ENCODE measurements at places on chromosomes 3 and 15.

DNA sequence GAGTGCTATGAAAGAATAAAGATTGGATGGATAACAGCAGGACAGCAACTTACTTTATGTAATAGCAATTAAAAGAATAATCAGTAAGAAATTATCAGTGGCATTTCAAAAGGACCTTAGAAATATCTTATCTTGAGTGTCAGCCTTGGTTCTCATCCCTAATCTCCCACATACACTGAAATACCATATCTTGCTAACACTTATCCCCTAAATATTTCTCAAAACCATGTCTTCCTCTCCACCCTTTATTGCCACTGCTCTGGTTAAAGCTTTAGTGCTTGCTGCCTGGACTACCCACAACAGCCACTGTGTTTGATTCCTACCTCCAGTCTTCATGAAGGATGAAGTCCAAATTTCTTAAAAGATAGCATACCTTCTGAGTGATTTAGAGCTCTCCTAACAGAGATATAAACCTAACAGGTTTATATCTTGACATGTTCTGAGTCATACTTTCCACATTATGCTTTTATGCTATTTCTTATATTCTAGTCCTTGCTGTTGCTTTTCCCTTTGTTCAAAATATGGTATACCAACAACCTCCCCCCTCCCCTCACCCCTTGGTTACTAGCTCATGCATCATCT, 202.8 kb downstream of the RSRC1 start:
- DNase-seq: no peak

DNA sequence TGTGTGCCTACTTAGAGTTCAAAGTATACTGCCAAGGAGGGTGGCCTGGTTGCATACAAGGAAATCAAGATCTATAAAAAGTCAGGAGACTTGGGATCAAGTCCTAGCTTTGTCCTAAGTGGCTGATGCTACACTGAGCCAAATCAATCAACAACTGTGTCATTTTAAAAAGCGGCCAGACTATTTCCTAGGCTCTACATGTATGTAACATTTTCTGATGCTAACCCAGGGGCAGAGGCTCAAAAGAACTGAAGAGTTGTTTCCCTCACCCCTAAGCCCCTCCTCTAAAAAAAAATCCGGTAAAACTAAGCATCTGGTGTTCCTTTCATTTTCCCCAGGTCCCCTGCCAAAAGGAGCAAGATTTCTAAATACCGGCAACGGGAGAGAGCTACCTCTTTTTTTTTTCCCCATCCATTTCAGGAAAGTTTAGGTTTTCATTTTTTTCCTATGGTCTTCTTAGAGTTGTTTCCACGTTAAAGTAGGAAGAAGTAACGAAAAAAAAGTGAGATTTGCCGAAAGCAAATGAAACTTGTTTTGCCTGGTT, 18.8 kb upstream of the CHD2 start:
- DNase-seq: no peak

DNA sequence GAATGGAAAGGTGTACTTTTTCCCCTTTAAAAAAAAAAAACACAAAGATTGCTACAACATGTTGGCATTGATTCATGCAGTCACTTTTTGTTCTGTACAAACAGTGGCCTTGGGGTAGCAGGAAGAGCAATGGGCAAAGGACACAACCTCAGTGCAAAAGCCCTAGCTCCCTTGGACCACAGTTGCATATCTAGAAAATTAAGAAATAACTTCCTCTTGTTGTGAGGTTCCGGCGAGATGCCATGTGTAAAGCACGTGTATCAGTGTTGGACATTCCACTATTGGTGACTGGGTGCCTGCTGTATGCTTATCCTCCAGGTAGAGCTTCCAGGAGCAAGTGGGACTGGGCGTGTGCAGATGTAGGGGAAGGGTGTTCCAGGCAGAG, 164.5 kb downstream of the THSD4 start:
- DNase-seq: no peak

DNA sequence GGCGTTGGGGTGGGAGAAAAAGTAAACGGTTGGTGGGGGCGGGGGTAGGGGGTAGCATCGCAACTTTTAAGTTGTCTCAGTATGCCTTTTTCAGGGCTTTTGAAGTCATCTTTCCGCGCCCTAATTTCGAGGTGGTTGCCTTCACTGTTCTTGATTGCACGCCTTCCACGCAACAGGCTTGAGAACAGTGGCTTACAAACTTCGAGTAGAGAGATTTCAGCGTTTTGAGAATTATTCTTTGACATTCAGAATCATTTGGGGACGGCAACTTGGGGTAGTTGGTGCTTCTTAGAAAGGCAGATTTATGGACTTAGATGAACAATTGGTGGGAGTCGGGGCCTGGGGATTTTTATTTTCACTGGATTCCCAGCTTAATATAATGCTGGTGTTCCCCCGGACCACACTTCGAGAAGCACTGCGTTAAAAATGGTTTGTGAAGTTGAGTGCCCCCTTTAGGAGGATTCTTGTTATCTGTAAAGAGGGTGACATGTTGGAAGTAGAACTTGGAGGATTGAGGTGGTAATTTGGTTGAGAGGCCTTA, 880 bp downstream of the PPP4R2 start:
- peak; percentile 36 for DNase-seq

DNA sequence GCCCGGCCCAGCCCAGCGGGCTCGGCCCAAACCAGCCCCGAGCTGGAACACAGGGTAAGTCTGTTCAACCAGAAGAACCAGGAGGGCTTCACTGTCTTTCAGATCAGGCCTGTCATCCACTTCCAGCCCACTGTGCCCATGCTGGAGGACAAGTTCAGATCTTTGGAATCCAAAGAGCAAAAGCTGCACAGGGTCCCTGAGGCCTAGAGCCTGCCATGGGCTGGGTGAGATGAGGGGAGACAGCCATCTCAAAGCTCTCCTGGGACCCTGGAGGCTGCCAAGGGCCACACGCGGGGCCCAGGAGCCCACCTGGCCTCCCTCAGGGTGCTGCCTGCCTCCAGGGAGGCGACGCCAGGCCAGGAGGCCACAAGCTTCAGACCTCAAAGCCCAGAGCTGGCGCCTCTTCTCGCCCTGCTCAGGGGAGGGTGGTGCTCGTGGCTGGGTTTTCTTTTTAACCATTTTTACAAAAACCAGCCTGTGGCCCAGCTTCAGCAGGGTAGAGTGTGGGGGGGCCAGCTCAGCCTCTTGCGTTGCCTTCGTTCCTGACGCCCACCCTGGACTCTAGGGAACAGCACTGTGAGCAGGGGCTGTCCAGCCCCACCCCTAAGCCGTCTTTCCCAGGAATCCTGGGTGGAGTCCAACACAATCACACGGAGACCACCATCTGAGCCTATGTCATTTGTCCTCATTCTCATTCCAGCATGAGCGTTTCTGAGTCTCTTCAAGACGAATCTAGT, 107.0 kb downstream of the ETFA start:
- no peak for DNase-seq

DNA sequence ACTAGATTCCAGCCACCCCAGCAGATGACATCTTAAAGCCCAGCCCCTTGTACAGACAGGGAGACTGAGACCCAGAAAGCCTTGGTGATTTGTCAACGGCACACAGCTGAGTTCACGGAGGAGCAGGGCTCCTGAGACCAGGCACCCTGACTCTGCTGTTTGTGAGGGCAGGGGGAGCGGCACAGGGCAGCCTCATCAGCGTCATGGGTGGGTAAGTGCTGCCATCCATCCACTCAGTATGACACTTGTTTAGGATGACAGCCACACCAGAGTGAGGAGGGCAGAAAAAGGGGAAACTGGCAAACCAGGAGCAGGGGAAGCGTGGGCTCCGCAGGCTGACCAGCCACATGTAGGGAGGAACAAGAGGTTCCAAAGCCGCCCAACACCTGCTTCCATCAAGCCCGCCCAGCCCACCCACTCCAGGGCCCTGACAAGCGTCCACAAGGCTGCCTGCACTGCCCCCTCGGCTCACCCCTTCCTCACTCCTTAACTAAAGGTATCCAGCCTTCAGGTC, 19.9 kb downstream of the RBPMS2 start:
- DNase-seq: no peak

GRCh38 chr3:80677796-80678195, 910.0 kb upstream of the ROBO1 start:
- DNase-seq: no peak

- no peak for DNase-seq
Measured at GRCh38 chr3:50167069-50167840, 12.1 kb downstream of the SEMA3F start.

DNA sequence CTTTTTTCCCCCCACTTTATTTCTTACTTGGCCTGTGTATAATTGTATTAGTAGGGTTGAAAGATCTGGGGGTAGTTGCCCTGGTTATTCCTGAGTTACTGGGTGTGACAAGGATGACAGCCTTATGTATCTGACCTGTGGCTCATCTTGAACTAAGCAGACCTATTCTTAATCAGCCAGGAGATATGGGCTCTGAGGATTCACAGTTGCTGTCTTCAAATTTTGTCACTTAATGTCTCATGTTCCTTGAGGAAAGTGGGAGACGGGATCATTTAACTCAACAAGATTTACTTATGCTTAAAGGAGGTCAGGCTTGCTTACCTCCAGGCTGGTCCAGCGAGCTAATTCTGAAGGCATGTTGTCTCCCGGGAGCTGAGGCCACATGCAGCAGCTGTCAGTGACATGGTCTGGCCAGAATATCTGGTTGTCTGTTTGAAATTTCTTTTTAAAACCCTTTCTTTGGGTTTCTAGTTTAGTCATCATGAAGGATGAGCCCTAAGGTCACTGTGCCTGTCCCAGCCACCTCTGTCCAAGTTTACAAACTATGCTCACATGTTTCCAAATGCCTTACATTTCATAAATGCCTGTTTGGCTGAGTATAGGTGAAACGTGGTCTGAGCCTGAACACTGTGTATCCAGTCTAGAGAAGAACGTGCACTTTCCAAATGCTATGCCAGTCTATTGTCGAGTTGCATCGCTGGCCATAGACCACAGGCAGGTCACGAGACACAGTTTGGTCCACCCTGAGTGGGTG, 26.8 kb downstream of the LRTM1 start:
- DNase-seq: no peak

DNA sequence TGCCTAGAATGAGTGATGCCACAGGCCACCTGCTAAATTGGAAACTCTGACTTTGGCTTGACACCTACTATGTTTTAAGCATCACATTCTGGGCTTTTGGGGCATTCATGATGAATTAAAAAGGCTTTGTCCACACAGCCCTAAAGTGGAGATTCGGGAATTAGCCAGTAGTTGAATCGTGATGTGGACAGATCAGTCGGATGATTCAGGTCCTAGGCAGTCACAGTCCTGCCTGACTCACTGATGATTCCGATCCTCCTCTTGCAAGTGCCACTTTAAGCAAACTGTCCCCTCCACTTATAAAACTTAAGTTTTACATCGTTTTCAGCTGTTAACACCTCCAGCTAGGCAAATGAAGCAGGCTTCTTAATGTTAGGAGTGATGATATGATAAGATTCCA, 75.3 kb downstream of the SYNPR start:
- no peak for DNase-seq

DNA sequence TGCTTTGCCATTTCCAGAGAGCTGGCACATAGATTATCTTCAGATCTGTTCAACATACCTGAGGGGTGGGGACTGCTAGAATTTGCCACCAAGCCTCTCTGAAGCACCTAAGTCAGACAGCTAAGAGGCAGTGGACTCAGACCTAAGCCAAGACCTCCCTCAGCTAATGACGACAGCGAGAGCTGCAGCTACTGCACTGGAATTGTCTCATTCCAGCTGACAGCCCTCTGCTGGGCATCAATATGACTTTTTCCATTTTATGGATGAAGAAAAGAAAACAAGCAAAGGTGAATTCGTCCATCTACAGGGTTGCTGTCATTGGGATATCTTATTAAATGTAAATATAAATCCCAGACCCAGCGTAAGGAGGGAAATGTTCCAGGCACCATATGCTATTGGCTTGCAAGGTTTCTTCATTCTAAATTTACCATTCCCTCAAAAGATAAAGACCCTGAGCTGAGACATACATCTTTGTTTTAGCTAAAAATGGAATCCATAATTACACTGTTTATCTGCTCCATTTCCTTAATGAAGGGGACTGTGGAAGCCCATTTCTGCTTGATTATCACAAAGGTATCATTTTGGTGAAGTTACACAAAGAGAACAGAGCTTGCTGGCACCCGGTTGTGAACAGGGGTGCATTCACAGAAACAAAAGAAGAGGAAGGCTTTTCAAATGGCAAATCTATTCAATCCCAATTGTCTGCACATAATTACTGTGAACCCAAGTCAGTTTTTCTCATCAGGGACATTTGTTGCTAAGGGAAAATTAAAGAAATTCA, 85.5 kb upstream of the LRTM1 start:
- no peak for DNase-seq

GRCh38 chr3:69319652-69320051, 66.2 kb downstream of the FRMD4B start:
- DNase-seq: no peak

GRCh38 chr3:117263270-117263669, 553.7 kb downstream of the TUSC7 start:
- DNase-seq: no peak

GRCh38 chr3:75129101-75129500, 514.6 kb upstream of the CNTN3 start:
- DNase-seq: no peak

DNA sequence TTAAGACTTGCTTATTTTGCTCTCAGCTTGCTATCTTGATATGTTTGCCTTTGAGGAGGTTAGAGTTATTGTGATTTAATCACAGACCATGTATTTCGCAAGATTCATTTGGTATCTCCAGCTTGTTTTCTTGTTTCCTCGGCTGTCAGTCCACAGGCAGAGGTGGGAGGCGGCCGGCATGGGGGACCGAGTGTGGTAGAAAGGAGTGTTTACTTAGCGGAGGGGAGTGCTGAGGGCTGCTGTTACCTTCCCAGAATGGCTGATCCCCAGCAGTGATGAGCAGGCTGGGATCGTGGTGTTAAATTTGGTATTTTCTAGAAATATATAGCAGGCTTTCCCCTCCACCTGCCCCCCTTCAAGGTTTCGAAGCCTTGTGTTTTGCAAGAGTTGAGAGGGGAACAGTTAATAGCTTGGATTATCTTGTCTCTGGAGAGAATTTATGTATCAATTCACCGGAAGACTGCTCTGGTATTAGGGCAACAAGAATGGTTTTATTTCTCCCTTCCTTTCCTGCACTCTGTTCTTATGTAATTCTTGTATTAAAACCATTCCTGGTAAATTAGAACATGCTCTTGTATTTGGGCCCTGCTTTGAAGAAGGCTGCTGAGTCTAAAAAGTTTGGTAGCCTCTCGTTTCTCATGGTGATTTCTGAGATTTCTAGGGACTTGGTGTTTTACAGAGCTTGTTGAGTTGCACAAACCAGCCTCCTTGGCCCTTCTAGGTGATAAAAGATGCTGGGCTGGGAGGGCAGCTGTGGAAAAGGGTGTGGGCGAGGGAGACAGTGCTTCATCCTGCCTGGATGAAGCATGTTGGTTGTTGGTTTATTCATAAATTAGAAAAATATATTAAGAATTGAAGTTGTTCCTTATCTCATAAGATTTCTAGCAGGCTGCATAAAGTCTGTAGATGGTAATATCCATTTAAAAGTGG, 151.4 kb downstream of the IGF1R start:
- DNase-seq: no peak

DNA sequence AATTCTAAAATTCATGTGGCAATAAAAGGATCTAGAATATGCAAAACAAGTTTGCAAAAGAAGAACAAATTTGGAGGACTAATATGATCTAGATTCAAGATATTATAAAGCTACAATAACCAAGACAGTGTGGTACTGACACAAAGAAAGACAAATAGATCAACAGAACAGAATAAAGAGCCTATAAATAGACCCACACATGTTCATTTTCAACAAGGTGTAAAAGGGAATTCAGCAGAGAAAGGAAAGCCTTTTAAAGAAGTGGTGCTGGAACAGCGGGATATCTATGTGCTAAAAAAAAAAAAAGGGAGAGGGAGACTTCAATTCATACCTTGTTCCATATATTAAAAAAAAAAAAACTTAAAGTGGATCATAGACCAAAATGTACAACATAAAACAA, 149.0 kb downstream of the WDR76 start:
- DNase-seq: no peak

Measured in substantia nigra (tissue), 51 donors.